Stimulated activated CD4-positive, alpha-beta T cell treated with anti-CD3 and anti-CD28 coated beads, Interleukin-2, amount 100 ng/mL, for 24 hours (primary cell): ENCODE measurements at places on chromosomes 7 and 10.

DNA sequence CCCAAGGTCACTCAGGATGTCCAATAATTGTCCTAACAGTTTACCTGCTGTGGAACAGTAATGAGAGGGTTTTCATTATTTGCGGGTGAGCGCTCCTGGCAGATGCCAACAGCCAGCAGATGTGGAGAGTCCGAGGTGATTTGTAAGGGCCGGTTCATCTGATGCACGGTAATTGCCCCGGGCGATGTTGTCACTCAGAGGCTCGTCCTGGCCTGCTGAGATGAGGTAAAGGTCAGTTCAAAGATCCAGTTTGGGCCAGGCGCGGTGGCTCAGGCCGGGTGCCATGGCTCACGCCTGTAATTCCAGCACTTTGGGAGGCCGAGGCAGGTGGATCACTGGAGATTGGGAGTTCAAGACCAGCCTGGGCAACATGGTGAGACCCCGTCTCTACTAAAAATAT, 16.9 kb downstream of the LHPP start:
- no peak for DNase-seq

GRCh38 chr7:43650457-43651052, 67.6 kb downstream of the STK17A start:
- no peak for DNase-seq

DNA sequence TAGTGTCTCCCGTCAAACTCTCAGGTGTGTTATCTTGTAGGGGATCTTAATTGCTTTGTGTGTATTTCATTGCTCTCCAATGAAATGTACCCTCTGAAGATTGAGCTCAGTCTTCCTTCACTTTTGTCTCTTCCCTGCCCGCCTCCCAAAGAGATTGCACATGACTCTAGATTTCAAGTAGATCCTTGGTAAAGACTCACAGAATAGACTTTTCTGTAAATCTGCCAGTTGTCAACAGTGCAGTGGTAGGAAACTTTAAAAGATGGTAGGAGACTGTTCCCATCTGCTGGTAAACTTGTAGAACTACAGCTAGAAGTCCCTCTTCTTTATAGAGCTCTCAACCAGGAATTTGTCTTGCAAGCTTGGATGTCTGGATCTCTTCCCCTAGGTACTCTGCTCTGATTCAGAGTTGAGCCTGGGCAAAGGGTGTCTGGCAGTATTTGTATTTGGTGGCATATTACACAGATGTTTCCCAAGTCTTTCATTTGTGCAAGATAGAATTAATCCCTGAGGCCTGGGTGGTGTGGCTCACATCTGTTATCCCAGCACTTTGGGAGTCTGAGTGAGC, 9.6 kb downstream of the CCL26 start:
- DNase-seq: no peak

DNA sequence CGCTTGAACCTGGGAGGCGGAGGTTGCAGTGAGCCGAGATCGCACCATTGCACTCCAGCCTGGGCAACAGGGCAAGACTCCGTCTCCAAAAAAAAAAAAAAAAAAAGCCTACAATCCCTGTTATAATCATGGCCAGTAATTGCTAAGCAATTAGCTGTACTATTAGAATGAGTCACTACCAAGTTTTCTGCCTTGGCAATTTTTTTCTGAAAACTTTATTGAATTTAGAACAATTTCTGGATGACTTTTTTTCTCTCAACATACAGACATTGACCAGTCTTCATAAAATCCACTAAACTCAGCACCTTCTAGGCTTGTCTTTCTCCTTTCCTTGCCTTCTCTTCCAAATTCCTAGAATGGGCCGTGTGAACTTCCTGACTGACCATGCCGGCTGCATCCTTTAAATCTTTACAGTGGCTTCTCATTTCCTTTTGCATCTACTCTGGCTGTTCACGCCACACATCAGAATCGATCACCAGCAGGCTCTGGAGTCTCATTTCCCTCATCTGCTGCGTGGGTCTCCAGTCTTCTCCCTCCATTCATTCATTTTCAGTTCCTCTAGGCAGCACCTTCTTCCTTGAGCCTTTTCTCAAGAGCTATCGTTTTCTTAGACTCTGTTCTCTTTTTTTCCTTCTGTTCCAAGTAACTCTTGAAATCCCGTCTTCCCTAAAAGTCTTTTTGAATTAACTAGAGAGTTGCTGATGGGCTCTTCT, 107.9 kb downstream of the KAT6B start:
- no peak for DNase-seq

DNA sequence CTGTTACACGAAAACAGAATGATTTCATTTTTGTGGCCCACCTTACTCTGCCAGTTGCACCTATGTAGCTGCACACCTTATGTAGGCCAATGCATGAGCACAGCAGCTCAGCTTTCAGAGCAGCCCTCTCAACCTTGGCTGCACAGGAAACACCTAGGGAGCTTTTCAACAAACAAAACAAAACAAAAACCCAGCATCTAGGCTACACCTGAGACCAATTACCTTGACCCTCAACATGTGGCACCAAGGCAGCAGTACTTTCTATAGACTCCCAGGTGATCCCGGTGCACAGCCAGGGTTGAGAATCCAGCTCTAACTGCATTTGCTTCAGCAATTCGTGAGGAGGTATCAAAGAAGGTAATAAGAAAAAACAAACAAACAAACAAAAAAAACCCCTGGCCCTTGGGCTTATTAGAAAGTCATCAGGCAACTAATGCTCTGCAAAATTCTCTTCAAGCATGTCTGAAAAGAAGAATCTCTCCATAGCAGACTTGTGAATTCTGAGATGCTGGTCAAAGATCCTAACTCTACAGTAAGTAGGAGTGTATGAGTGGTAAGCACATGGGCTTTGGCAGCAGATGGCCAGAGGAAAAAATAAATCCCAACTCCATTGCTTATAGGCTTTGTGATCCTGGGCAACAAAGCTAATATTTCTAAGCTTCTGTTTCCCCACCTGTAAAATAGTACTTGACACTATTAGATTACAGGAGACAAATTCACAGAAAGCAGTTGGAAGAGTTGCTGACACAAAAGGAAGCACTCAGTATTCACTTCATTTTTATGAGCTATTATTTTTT, 113.4 kb upstream of the NOBOX start:
- no peak for DNase-seq

DNA sequence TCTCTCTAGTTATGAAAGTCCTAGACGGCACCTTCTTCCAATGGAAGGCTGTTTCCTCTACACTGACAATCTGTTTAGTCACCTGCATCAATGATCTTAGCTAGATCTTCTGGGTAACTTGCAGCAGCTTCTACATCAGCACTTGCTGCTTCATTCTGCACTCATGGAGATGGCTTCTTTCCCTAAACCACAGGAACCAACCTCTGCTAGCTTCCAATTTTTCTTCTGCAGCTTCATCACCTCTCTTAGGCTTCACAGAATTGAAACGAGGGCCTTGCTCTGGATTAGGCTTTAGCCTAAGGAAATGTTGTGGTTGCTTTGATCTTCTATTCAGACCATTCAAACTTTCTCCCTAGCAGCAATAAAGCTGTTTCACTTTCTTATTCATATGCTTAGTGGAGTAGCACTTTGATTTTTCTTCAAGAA, 24.6 kb downstream of the NAMPT start:
- DNase-seq: no peak

- no peak for DNase-seq
These were observed 1.6 kb upstream of the ADAP1 start for GRCh38 chr7:956031-956430.

DNA sequence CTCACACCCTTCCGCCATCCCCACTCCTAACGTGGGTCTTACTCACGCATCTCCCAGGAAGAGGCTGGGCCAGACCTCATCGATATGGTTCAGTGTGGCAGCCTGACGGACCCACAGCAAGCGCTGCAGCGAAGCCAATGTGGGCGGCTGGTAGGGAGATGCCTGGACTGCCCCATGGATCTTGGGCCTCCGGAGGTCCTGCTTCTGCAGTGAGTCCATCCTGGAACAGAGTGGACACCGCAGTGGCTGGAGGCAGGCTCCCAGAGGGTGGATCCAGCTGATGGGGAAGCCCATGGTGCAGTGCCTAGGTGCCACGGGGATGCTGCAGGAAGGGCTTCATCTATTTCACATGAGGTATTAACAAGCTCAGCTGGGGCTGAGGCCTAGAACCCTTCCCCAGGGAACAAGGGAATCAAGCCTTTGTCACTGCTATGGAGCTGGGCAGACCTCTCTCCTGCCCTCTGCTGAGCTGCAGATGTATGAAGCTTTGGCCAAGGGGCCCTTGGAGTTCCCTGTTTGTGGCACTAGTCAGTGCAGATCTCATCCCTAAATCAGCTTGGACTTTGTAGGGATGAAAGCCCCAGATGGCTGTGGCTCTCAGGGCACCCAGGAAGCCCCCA, 13.7 kb upstream of the SAMD8 start:
- DNase-seq: no peak

GRCh38 chr10:96261930-96262329, 9.4 kb downstream of the BLNK start:
- DNase-seq: no peak

DNA sequence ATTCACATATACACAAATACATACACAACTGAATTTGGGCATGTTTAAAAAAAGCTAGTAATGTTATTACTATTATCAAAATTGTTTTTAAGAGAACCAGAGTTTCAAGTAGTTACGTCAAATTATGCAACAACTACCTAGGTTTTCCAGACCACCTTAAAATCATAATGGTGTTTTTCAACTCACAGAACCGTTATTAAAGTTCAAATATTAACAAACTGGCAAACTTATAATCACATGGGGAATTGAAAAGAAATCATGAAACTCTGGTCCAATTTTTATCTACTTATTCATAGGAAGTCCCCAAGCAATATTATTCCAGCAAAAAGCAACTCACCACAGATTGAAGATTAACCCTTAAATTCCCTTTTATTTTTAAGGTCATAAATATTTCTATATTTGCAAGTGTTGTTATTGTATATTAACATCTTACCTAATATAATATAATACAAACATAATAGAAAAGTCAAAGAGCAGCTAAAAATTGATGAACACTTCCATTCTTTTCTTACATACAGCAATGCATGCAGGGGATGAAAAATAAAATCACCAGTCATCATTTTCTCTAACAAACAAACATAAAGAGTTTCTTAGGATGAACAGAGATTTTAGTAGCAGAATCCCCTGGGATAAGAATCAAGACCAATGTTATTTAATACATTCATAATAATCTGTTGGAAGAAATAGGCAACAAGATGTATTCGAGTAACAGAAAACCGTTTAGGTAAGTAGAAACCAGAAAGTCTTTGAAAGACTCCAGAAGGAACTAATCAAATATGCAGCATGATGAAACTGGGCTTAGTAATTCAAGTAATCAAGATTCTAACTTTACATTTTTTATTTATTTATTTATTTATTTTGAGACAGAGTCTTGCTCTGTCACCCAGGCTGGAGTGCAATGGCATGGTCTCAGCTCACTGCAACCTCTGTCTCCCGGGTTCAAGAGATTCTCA, 391.1 kb downstream of the PARD3 start:
- no peak for DNase-seq

DNA sequence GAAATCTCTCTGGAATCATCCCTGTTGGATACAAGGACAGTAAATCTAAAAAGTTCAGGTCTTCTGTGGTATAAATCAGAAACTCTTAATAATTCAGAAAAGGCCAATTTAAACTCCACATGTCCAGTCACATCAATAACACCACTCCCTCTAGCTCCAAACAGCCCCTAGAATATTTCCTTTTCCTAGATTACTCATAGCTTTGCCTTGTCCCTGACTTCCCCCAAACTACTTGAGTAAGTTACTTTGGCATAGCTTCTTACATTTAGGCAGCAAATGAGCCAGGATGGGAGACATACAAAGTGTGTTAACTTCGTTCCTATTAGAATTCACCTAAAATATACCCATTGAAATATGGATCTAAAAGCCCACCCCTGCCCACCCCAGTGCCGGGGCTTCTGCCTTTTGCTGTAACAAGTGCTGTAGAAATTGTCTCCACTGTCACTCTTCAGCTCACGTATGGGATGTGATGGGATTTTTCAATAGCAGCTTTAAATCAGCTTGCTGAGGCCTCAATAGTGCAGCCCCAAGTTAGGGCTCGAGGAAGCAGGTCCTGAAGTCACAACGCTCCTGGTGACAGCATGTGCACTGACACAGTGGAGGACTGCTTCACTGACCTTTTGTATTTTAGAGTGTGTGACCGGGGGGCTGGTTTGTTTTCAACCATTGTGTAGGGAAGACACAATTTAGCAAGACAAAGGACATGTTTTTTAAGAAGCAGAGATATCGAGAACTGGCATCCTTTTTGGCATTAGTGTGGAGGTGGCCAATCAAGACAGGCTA, 218.2 kb upstream of the KMT2E start:
- DNase-seq: no peak

- no peak for DNase-seq
These were observed 6.9 kb upstream of the CYP51A1 start for GRCh38 chr7:92141161-92141560.

GRCh38 chr10:132417957-132418441, 21.0 kb downstream of the PWWP2B start:
- DNase-seq: no peak

DNA sequence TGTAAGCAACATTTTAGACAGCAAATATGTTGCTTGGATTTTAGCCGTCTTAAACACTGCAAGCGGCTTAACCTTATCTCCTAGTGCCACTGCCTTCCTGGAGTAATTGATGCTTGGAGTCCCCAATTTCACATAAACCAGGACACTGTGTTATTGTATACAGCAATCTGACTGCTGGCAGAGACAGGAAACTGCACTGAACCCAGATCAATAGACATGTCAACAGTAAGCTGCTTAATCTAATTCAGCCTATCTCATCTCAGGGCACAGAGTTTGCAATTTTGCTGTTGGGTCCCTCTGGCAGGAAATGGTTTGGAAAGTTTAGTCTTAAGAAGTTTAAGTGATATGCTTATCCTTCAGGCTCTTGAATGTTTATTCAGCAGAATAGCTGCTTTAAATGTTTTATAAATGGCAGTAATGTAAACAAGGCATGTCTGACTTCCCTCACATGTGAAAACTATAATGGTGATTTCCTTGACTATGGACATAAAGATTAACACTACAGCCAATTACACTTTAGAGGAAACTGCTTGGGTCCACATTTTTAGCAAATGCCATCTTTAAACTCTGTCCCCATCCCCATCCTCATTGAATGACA, 598.6 kb downstream of the PARD3 start:
- no peak for DNase-seq

DNA sequence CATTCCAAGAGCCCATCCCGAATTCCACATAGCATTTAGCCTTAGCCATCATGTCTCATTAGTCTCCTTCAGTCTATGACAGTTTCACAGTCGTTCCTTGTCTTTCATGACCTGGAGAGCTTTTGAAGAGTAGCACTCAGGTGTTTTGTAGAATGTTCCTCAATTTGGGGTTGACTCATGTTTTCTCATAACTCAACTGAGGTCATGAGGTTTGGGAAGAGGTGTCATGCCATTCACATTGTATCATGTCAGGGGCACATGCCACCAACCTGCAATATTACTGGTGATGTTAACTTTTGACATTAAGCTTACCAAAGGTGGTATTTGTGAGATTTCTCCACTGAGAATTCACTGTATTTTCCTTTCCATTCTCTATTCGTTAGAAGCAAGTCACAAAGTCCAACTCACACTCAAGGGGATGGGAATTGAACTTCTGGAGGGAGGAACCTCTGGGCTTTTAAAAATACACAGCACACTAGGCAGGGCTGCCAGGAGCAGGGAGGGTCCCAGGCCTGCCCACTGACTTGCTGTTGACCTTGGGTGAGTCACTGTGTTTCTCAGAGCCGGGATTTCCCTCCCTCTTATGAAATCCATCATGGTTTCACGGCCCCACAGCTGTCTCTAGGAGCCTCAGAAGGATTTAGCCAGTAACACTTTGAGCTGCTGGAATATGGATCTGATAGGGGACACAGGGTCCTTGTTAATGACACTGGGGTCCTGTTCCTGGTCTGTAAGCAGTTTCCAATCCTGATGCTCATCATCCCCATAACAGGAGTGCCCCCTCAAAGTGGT, 74.4 kb upstream of the TCF7L2 start:
- no peak for DNase-seq

- no peak for DNase-seq
These were observed 6.1 kb upstream of the COA1 start for GRCh38 chr7:43735403-43735801.
